ENCODE measurements at places on chromosomes 13 and 19.

DNA sequence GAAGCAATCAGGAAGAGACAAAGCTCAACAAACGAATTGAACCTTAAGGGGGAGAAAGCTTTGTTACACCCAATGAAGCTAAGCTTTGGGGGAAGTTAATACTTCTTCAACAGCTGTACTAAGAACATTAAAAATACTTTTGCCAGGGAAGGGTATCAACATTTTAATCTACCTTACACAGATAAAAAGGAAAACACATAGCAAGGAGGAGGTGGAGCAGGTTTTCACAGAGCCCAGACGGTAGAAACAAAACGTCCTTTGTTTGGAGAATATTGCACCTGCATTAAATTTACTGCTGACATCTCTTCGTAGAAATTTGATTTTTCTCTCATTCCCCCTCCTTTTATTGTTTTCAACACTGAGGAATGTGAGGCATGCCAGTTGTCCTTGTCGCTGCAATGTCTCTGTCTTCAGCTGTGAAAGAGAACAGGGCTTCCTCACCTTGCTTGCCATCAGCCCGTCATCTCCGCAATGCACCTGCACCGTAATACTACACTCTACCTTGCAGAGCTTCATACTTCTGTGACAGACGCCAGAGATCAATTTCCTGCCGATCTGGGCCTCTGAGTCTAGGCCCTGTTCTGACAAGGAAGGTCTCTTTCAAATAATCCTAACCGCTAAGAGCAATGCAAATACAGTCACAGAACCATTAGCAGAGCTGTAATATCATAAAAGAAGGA, 270.8 kb downstream of the SPRY2 start:
- no peak for DNase-seq

DNA sequence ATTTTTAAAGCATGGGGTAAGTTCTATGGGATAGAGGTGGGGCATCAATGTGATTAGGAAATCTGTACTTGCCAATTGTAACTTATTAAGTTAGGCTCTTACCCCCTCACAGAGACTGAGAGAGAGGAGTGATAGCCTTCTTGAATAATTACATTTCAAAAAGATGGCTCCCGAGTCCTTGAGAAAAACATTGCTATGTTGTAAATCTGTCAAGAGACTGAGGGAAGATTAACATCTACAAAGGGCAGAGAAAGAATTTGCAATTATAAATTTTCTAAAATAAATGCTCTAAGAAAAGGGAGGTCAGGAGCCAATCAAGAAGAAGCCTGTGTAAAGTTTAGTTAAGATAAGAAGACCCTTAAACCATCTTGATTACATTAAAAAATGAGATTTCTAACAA, 1570.8 kb downstream of the OLFM4 start:
- DNase-seq, result no peak

DNA sequence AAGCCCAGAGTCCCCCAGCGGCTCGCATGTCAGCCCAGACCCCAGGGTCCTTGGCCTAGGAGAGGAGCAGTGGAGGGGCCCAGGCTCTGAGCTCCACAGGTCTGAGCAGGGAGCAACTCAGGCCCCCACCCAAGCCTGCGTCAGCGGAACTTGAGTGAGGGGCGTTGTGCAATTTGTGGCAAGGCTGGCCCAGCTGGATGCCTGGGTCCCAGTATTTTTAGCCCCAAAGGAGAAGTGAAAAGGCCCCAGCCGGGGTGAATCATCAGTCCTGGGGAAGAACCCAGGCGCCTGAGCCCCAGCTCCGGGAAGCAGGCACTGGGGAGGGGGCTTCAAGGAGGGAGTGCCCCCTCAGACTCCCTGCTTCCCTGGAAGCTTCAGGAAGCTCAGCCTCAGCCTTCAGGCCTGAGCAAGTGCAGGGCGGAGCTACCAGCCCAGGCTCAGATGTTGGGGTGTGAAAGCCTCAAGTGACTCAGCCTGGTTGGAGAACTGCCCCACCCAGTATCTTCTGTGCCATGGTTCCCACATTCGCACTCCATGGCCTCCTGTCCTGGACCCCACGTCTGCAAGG, 7.2 kb downstream of the MED29 start:
- DNase-seq, result no peak

DNA sequence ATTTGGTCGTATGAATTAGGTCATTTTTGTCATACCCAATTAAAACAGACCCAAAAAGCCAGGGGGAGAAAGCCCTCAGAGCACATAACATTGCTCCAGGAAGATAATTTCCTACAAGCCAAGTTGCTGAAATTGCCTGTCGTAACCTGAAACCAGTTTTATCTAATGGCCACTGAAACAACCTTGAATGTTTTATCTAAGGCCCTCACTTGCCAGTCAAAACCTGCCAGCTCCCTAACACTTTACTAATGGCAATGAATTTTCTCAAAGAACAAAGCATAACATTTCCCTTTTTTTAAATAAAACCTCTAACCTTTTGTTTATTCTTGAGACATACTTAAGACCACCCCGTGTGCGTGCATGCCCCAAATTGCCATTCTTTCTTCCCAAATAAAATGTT, 496.2 kb upstream of the KLHL1 start:
- DNase-seq, result no peak

- no peak for DNase-seq
Observed at GRCh38 chr13:90751026-90751425, 596.5 kb upstream of the MIR17HG start.

DNA sequence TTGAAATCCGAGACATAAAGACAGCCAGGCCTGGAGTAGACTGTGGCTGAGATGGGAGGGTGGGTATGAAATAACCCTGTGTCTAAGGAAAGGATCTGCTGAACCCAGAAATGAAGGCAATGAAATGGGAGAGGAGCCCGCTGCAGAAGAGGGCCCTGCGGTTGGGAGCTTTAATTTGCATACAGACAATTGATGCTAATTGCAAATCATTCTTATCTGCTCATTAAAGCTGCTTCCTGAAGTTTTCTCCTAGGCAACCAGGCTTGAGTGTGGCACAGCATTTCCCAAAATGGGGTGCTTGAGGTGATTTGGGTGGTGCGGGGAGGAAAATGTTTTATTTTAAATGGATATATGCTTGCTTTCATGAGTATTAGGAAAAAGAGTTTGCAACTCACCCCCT, 55.4 kb downstream of the DPF1 start:
- no peak for DNase-seq

All from renal pelvis (tissue), 12 donors.